ENCODE measurements at places on chromosomes 12 and 14. TPM values are rescaled to one million over a fixed set of nuclear protein-coding genes. Genes with fewer than 3 reads are reported as not detected.

Gene CCDC175
- not detected for total RNA-seq

Gene LRRIQ1
- total RNA-seq, result 0.16 TPM

Gene CLEC2D
- total RNA-seq, result 10.9 TPM

Gene DPY19L2
- 22.4 TPM for total RNA-seq

Gene FRMD6
- total RNA-seq, result 111 TPM

Gene APEX1
- total RNA-seq, result 165 TPM

Gene TARBP2
- 45.1 TPM for total RNA-seq

Gene EPYC
- total RNA-seq, result not detected

Gene MYF6
- not detected for total RNA-seq

Gene NEUROD4
- not detected for total RNA-seq

Gene ATG2B
- 51.4 TPM for total RNA-seq

Gene LRP1-AS
- not detected for total RNA-seq

Gene CBLN3
- 3.8 TPM for total RNA-seq

Gene ASIC1
- total RNA-seq, result 0.80 TPM

Gene HELB
- total RNA-seq, result 11.1 TPM

Gene DAO
- not detected for total RNA-seq

Gene KLHL28
- 9.9 TPM for total RNA-seq

Gene OR4E1
- not detected for total RNA-seq

Gene BHLHE41
- total RNA-seq, result 29.7 TPM

Gene KIF26A
- 1.4 TPM for total RNA-seq

Gene VSX2
- total RNA-seq, result not detected

Gene EXOC3L4
- 1.0 TPM for total RNA-seq

Gene C14orf180
- 4.2 TPM for total RNA-seq

Gene SLC25A47
- 0.16 TPM for total RNA-seq

Gene GALNT16
- 8.8 TPM for total RNA-seq

Gene CSRP2
- 89.5 TPM for total RNA-seq

Gene HHIPL1
- total RNA-seq, result 2.3 TPM

Gene TBK1
- 43.9 TPM for total RNA-seq

Gene GRIN2B
- 0.16 TPM for total RNA-seq
